ENCODE measurements at places on chromosomes 11 and 22.

- H3K4me1 ChIP-seq, result no peaks in the 10 kb centered on the region
- no peak overlapping the region for H3K4me3 ChIP-seq
- no peak for DNase-seq
Observed at GRCh38 chr11:104476454-104476853, 312.5 kb upstream of the PDGFD start.

DNA sequence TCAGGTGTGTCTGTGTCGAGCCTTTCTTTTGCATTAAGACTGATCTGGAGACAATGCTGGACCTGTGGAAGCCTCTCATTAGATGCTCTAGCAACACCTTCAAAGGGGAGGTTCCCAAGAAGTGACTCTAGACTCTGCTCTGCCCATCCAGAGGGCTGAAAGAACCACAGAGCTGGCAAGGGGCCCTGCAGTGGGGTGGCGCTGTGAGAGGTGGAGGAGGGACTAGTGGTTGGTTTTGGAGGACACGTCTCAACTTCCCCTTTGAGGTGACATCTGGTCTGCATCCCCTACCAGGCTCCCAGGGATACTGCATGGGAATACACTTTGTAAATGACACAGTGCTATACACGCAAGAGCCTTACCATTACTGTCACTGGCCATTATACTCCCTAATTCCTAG is 34.2 kb upstream of the SYT13 start:
- no peaks in the 10 kb centered on the region for H3K4me1 ChIP-seq
- DNase-seq, result no peak
- no peaks in the 10 kb centered on the region for H3K36me3 ChIP-seq

DNA sequence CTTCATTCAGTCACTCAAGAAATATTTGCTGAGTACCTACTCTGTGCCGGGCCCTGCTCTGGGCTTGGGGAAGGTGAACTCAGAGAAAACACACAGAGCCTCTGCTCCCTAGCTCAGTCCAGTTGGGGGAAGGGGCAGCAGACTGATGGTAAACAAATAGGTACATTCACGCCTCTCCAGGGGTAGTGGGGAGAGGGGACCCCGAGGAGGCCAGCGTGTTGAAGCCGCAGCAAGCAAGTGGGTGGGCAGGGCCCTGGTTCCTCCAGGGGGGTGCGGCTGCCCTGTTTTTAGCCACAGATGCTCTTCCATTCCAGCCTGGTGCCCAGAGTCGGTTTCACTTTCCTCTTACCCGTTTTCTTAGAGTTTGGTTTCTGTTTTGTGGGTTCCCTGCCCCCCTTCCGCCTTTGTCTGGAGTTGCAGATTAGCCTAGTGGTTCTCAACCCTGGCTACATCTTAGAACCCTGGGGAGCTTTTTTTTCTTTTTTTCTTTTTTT is 8.7 kb downstream of the DRAP1 start:
- H3K27ac ChIP-seq, result peak overlapping the region; percentile 66
- peak overlapping the region; percentile 32 for H3K4me3 ChIP-seq
- peaks cover 13% of the 10 kb centered on the region for H3K4me1 ChIP-seq
- H3K36me3 ChIP-seq, result peaks cover 8% of the 10 kb centered on the region
- DNase-seq, result peak; percentile 65
- no peaks in the 10 kb centered on the region for H3K27me3 ChIP-seq

GRCh38 chr11:77071077-77071476 is 4.3 kb downstream of the CAPN5 start:
- no peaks in the 10 kb centered on the region for H3K27me3 ChIP-seq
- peaks cover 50% of the 10 kb centered on the region for H3K4me1 ChIP-seq
- no peaks in the 10 kb centered on the region for H3K36me3 ChIP-seq

GRCh38 chr11:77055101-77055561 is 11.6 kb upstream of the CAPN5 start:
- no peak for DNase-seq
- H3K36me3 ChIP-seq, result no peaks in the 10 kb centered on the region
- no peaks in the 10 kb centered on the region for H3K4me1 ChIP-seq
- no peak overlapping the region for H3K4me3 ChIP-seq
- H3K27ac ChIP-seq, result no peak overlapping the region
- H3K27me3 ChIP-seq, result no peaks in the 10 kb centered on the region

DNA sequence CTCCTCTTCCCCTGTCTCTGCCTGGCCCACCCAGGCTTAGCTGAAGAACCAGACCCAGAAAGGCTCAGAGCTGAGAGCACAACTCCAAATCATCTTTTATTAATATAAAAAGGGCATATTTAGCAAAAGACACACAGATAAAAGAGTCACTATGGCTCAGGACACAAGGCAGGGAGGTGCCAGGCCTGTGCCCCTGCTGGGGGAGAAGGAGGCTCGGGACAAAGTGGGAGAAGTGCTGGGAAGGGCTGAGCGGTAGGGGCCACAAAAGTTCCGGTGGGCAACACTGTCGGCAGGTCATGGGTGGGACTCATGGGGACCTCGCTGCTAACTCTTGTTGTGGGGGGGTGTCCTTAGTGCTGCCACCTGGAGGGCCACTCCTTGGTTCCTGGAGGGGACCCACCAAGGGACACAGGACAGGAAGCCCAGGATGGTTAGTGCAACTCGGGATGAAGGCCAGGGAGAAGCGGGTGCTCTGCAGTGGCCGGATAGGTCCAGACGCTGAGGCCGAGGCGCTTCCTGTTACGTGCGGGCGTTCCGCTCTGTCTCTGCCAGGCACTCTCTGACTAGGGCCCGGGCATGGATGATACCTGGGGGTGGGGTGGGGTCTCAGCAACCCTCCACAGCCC is 1.4 kb upstream of the PITPNM1 start:
- H3K4me1 ChIP-seq, result peaks cover 39% of the 10 kb centered on the region
- peak overlapping the region; percentile 74 for H3K4me3 ChIP-seq
- H3K27ac ChIP-seq, result peak overlapping the region; percentile 98
- H3K27me3 ChIP-seq, result no peaks in the 10 kb centered on the region
- no peak for DNase-seq
- H3K36me3 ChIP-seq, result peaks cover 24% of the 10 kb centered on the region

- peaks cover 57% of the 10 kb centered on the region for H3K36me3 ChIP-seq
- H3K4me3 ChIP-seq, result no peak overlapping the region
- peaks cover 26% of the 10 kb centered on the region for H3K4me1 ChIP-seq
- no peak for DNase-seq
- no peaks in the 10 kb centered on the region for H3K27me3 ChIP-seq
Observed at GRCh38 chr11:68541116-68541515, 80.6 kb downstream of the PPP6R3 start.

DNA sequence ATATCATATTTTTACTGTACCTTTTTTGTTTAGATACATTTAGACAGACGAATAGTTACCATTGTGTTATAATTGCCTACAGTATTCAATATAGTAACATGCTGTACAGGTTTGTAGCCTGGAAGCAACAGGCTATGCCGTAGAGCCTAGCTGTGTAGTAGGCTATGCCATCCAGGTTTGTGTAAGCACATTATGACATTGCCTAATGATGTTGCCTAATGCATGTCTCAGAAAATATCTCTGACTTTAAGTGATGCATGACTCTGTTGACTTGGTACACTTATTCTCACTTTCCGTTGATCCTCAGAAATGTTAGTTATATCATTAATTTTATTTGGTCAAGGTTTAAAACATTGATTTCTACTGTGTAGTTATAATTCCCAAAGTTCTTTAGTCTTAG is 39.9 kb downstream of the OR2AT4 start:
- no peak for DNase-seq
- H3K27ac ChIP-seq, result no peak overlapping the region
- H3K27me3 ChIP-seq, result peaks cover 3% of the 10 kb centered on the region
- H3K36me3 ChIP-seq, result no peaks in the 10 kb centered on the region
- H3K4me1 ChIP-seq, result no peaks in the 10 kb centered on the region
